ENCODE measurements at places on chromosomes 13 and 19.

DNA sequence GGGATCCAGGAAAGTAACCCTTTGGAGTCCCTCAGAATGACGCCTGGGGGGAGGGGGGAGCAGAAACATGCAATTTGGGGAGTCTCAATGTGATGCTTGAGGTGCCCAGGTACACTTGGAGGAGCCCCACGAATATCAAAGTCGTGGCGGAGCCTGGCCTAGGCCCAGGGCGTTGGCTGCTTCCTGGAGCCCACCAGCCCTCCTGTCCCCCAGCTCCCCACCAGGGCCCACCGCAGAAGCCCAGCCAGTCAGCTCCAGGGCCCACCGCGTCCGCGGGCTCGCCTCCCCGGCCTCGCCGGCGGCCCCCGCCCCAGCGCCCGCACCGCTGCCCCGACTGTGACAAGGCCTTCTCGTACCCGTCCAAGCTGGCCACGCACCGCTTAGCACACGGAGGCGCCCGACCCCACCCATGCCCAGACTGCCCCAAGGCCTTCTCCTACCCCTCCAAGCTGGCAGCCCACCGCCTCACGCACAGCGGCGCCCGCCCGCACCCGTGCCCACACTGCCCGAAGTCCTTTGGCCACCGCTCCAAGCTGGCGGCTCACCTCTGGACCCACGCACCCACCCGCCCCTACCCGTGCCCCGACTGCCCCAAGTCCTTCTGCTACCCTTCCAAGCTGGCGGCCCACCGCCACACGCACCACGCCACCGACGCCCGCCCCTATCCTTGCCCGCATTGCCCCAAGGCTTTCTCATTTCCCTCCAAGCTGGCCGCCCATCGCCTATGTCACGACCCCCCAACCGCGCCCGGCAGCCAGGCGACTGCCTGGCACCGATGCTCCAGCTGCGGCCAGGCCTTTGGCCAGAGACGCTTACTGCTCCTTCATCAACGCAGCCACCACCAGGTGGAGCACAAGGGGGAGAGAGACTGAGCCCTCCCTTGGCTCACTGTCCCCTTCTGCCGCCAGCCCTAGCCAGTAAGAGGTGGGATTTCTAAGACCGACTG lies 2.1 kb downstream of the ZNF575 start:
- no peak for DNase-seq

DNA sequence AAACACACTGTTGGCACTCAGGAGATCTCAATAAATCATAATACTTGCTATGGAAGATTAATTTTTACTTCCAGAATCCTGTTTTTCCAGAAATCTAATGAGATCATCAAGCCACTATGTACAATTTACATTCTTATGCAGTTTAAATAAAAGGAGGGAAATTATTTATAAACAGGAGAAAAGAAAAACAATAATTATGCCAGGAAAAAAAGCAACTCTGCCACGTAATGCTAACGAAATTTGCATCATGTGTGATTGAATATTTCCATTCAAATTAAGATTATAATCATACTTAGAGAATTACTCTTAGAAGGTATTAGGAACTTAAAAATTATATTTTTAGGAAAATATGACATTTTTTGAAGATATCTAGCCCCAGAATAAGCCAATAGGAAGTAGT lies 13.0 kb downstream of the FAM124A start:
- no peak for DNase-seq

GRCh38 chr19:28126135-28126898 lies 1086.6 kb downstream of the UQCRFS1 start:
- DNase-seq, result no peak

- DNase-seq, result no peak
Measured at GRCh38 chr13:34720618-34721017, 221.5 kb upstream of the NBEA start.

- DNase-seq, result no peak
Measured at GRCh38 chr19:16901491-16902175, 12.8 kb downstream of the F2RL3 start.

- DNase-seq, result peak; percentile 14
Measured at GRCh38 chr19:28039677-28040381, 1173.1 kb downstream of the UQCRFS1 start.

GRCh38 chr13:114152831-114153371 lies 20.5 kb upstream of the RASA3 start:
- DNase-seq, result no peak

GRCh38 chr13:20713014-20713376 lies 9.5 kb downstream of the IL17D start:
- DNase-seq, result no peak

DNA sequence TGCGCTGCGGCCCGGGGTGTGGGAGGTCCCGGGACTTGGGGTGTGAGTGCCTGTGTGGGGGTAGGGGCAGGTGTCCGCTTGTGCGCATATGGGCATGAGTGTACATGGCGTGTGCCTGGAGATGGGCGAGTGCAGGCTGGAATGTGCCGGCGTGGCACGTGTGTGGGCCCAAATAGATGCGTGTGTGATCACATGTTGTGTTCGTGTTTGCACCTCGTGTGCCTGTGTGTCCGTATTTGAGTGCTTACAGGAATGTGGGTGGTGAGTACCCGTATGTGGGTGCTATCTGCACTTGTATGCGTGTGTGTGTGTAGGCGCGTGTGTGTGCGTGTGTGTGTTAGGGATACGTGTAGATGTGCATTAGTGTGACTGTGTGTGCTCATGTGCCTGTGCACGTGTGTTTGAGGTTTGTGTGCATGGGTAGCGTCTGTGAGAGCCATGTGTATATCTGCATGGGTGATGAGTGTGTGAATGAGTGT lies 3.4 kb downstream of the ZNF536 start:
- DNase-seq, result no peak

GRCh38 chr19:1429750-1430149 lies 8.4 kb upstream of the RPS15 start:
- DNase-seq, result no peak

- DNase-seq, result no peak
Measured at GRCh38 chr19:2811735-2812413, 7.8 kb upstream of the ZNF554 start.

- no peak for DNase-seq
Measured at GRCh38 chr13:96940961-96941360, 53.3 kb downstream of the OXGR1 start.

DNA sequence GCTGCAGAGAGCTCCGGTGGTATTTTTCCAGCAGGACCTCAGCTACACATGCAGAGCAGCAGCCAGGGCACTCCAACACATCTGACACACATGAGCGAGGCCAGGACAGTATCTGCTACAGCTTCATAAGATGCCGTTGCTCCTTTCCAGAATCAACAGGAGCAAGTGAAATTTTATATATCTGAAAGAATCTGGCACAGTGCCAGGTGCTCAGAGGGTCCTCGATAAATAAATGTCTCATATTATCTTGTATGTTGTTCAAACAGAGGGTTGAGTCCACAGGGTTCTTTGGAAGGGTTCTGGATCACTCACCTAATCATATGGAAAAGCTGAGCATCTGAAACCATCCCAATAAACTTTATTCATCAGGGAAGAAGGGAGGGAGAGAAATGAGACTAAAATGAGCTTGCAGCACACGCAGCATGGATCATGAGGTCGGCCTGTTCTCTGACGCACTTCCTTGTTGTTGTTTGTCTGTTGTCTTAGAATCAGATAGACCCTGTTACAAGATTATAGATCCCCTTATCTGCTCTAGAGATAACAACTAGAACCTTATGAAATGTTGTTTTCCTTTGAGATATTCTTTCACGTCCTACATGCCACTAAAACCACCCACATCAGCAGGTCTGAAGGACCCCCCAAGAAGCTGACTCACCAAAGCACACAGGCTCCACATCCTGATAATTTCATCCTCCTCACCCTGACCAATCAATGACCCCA lies 3.2 kb upstream of the METTL21C start:
- DNase-seq, result no peak

GRCh38 chr19:50358483-50359327 lies 6.7 kb downstream of the NAPSA start:
- no peak for DNase-seq

GRCh38 chr13:112785483-112785856 lies 95.6 kb downstream of the ATP11A start:
- DNase-seq, result no peak

- peak; percentile 44 for DNase-seq
Measured at GRCh38 chr19:5046339-5047039, 77.6 kb downstream of the KDM4B start.

- no peak for DNase-seq
Measured at GRCh38 chr13:86946734-86947133, 724.4 kb upstream of the SLITRK5 start.

GRCh38 chr19:42255766-42256745 lies 1.1 kb upstream of the ERF start:
- no peak for DNase-seq

GRCh38 chr19:1161716-1162115 lies 12.4 kb downstream of the SBNO2 start:
- DNase-seq, result no peak

- DNase-seq, result no peak
Measured at GRCh38 chr19:30253581-30253996, 118.6 kb upstream of the ZNF536 start.

DNA sequence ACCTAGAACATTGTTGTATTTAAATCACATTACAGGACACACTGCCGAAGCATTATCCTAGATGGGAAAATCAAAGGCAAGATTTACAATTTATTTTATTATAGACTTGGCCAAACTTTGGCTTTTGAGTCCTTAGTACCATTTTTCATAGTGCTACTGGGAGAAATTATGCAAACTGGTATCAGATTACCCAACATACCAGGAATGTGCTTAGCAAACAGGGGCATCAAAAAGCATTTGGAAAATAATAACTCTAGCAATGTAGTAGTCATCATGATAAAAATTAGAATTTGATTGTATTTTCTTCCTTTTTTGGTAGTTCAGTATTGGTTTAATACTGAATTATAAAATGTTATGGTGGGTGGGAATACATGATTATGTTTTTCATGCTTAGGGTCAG lies 34.0 kb downstream of the GPC6 start:
- no peak for DNase-seq

- no peak for DNase-seq
Measured at GRCh38 chr19:27796073-27796472, 1416.9 kb downstream of the UQCRFS1 start.

- DNase-seq, result no peak
Measured at GRCh38 chr13:32370805-32371204, 55.5 kb downstream of the BRCA2 start.

- DNase-seq, result no peak
Measured at GRCh38 chr13:60275208-60275607, 111.5 kb upstream of the DIAPH3 start.

DNA sequence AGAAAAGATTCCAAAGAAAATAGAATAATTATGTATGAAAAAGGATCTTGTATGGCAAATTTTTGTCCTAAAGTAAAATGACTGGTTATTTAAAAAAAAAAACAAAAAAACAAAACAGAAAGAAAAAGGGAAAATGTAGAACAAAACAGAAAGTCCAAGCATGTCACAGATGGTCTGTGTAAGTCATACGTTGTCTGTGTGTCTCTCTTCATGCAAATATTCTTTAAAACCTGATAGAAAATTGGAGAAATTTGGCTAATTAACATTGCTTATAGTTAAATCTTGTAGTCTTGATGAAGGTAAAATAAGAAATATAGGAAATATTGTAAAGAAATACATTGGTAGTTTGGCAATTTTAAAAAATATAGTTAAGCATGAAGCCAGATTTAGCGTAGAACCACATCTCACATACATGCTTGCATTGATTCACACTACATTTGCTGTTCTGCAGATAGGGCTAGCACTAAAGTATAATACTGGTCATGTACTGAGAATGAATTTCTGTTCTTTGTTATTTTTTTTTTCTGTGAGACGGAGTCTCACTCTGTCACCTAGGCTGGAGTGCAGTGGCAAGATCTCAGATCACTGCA lies 58.4 kb downstream of the SPRYD7 start:
- no peak for DNase-seq

DNA sequence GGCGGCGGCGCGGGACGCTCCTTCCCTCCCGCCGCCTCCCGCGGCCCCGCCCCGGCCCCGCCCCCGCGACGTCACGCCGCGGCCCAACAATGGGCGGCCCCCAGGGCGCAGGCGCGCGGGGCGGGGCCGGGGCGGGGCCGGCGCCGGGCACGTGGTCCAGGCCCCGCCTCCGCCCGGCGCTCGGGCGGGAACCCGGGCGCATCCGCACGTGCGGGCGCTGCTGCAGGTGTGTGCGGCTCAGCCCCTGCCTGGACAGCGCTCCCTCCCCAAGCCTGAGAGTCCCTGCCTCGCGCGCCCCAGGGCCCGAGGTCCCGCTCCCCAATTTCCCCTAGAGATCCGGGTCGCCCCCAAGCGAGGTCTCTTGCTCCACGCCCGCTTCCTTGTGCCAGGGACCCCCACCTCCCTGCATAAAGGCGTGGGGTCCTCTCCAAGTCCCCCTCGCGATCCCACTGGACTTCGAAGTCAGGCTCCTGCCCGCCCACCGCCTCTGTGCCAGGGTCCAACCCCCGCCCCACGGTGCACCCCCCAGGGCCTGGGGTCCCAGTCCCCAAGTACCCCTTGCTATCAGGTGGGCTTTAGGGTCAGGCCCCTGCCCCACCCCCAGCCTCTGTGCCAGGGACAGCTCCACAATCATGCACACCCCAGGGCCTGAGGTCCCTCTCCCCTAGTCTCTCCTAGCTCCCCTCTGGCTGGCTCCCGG lies at the start of gene MEX3D:
TSS of gene MEX3D (minus strand) at position 6 of the 700 bp plus-strand sequence. CDS start 267 bp downstream, outside the sequence.
- DNase-seq, result peak; percentile 18

DNA sequence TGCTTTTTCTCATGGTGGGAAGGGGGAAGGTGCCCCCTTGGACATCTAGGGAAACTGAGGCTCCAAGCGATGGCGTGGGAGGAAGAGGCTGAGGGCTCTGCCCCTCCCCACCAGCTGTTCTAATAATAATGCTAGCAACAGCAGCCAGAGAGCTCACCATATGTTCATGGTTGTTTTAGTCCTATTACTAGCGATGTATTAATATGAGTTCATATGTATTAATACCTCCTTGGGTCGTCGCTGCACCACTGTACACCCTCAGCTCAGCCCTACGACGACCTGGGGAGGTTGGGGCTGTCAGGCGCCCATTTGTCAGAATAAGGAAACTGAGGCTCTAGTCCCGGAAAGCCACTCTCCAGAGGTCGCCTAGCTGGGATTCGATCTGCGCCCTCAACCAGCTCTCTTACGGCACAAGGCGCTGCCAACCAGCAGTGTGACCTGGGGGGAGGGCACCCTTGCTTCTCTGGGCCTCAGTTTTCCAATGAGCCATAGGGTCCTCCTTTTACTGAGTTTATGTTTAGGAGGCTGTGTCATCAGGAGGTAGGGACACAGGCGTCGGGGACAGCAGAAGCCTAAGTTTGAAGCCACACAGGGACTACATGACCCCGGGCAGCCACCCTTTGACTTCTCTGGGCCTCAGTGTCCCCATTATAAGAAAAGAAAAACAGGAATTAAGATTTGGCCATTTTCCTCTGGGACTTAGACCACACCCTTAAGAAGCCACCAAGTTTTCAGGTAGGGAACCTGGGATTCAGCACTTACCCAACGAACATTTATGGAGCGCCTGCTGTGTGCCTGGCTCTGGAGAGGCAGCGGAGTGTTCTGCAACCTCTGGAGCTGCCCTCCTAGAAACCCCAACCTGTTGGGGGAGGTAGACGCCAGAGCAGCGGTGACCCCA lies 664 bp downstream of the MAST3 start:
- no peak for DNase-seq
